CD8-positive, alpha-beta memory T cell (primary cell): ENCODE measurements at places on chromosomes 1 and 21. TPM values are rescaled to one million over a fixed set of nuclear protein-coding genes. Genes with fewer than 3 reads are reported as not detected.

- no peak for DNase-seq
Measured at GRCh38 chr1:113178106-113178505, 105.1 kb downstream of the LRIG2 start.

DNA sequence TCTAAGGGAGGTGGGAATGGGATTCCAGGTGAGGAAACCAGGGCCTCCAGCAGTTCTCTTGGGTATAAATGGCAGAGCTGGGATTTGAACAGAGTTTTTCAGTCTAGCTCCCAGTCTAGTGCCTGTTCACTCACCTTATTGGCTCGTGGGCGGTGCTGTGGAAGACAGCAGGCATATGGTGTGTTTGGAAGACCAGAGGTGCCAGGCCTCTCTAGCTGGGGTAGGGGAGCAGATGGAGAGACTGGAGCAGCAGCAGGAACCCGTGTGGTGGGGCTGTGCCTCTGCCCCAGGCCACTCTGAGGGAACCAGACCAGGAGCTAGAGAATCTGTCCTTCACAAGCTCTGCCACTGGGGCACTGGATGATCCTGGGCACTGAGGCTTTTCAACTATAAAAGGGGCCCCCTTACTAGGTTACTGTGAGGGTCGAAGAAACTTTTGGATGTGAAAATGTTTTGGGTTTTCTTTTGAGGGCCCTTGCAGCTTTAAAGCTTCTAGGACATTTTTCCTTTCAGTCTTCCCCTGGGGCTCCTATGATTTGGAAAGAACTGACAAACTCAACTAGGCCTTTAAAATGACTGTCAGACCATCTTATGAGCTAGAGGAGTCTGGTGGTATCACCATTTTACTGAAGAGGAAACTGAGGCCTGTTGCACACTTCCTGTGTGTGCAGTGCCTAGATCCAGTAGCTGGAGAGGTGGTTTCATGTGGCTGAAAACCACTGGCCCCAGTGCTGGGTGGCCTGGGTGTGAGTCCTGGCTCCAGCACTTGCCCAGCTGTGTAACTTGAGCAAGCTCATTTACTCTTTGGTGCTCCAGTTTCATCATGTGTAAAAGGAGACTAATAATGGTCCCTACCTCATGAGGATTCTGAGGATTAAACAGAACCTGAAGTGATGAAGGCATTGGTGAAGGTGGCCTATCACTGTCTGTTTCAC is 6.1 kb downstream of the DMRTB1 start:
- DNase-seq: no peak

DNA sequence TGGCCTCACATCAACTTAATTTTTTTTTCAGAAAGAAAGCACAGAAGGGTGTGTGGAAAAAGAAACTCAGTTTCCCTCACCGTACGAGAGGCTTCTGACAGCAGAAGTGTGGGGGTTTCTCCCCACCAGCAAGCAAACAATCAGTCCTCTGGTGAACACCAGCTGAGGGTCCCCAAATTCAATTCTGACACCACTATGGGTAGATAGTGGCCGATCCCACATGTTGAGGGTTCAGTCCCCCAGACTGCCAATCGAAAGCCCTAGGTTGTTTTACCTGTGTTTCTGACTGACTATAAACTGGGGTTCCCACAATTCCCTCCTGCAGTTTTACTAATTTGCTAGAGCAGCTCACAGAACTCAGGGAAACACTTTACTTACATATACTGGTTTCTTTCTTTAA is 2.1 kb downstream of the IFI6 start:
- DNase-seq: no peak

- no peak for DNase-seq
Measured at GRCh38 chr1:25677193-25677773, 60.7 kb downstream of the MAN1C1 start.

GRCh38 chr1:76351655-76352054 is 277.1 kb downstream of the ST6GALNAC3 start:
- DNase-seq: no peak

GRCh38 chr1:228814176-228814575 is 78.9 kb downstream of the RHOU start:
- no peak for DNase-seq

DNA sequence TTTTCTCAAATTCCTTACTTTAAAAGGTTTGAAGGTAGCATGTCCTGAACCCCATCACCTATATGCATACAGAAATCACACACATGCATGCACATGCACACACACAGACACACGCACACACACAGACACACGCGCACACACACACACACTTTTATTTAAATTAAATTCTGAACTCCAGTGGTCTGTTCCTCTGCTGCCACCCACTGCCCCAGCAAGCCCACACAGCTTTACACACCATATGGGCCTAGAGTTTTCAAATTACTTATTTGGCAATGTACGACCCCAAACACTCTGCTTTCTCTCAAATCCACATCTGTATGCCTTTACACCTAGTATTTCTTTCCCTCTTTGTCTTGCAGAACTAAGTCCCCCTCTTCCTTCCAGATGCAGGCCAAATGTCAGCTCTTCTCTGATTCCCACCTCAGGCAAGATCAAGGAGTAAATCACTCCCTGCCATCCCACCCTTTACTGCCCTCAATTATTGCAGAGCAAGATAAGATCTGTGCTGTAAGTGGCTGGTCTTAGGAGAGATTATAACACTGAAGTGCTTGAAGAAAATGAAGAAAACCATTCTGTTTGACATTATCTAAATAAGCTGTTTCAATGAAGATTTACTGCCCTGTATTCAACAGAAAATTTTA is 429.9 kb upstream of the CXADR start:
- DNase-seq: no peak

DNA sequence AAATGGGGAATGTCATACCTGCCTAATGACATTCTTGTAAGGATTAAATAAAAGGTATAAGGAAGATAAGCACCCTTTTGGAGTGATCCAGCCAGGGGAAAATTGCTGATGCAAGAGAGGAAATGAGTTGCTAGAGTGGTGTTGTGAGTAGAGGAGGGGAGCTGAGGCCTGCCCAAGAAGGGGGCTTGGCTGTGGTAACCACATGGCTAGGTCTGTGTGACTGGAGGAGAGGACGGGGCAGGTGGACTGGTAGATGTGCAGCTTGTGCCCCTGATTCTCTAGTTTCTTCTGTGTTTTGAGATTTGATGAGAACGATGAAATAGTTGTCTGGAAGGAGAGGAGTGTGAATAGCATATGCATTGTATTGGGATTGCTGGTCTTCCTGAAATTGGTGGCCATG is 6.6 kb downstream of the TXLNA start:
- no peak for DNase-seq

DNA sequence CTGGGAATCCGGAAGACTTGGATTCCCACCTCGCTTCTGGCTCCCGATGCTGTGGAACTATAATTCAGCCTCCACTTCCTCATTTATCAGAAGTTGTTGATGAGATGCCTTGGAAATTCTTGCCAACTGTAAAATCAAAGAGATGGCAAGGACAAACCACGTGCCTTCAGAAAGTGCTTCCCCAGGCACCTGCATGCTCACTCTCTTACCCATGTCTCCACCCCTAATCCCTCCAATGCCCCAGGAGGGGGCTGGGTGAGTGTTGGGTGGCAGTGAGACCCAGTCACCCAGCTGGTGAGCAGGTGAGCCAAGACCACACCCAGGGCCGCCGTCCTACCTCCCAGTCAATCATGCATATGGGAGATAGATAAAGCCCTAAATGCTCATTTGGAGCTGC is 160.8 kb downstream of the PSMG1 start:
- no peak for DNase-seq

DNA sequence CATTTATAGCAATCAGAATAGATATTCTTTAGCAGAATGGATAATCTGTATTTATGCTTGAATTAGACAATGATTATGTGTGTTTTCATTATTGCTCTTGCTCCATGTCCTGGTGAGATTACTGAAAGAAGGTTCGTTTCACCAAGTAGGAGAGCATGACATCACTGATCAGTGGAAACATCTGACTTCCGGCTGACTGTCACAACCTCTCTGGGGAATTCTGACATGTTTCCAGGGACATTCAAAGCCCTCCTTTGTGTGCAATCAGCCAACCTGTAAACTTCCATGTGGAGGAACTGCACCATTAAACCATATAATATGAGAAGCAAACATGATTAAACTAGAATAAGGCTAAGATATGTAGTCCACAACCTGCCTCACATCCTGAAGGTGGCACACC is 424.8 kb upstream of the ADGRL4 start:
- no peak for DNase-seq

DNA sequence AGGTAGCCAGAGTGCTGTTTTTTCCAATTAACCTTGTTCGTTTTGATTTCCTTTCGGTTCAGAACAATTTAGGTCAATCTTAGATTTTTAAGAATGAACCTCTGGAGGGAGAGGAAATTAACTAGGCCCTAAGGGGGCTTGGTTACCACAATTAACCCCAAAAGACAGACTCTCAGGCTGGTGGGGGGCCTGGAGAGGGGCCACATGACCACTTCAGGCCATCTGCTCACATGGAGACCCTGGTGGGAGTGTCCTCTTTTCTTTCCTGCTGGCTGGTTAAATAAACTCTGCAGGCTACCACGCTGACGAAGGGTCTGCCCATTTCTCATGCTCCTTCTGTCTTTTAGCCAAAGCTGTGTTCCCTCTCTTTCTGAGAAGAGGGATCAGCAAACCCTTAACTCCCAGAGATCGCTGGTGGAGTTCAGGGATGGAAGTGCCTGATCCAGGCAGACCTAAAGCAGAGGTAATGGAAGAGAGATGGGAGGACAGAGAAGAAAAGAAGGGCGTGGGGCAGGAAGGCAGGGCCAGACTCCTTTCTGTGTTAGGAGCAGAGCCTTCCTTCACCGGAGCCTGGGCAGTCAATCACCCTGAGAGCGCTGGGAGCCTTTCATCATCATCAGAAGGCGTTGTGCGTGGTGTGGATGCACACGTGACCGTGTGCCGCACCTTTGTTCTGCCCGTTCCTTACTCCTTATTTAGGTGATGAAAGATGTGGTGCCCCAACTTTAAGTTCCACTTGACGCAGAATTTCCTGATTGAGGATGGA is 58.5 kb downstream of the KIF26B start:
- DNase-seq: no peak

The KIF21B gene
- polyA plus RNA-seq: 9.9 TPM

The A3GALT2 gene
- polyA plus RNA-seq: not detected

The SLC30A1 gene
- polyA plus RNA-seq: 3.4 TPM

The BEST4 gene
- polyA plus RNA-seq: 0.54 TPM

The FABP3 gene
- not detected for polyA plus RNA-seq

The GNAT2 gene
- not detected for polyA plus RNA-seq

The TMEM269 gene
- not detected for polyA plus RNA-seq

The OR2T29 gene
- polyA plus RNA-seq: not detected

The BSND gene
- polyA plus RNA-seq: not detected

The DTL gene
- polyA plus RNA-seq: 0.23 TPM
